ENCODE measurements at places on chromosomes 16 and 17.

DNA sequence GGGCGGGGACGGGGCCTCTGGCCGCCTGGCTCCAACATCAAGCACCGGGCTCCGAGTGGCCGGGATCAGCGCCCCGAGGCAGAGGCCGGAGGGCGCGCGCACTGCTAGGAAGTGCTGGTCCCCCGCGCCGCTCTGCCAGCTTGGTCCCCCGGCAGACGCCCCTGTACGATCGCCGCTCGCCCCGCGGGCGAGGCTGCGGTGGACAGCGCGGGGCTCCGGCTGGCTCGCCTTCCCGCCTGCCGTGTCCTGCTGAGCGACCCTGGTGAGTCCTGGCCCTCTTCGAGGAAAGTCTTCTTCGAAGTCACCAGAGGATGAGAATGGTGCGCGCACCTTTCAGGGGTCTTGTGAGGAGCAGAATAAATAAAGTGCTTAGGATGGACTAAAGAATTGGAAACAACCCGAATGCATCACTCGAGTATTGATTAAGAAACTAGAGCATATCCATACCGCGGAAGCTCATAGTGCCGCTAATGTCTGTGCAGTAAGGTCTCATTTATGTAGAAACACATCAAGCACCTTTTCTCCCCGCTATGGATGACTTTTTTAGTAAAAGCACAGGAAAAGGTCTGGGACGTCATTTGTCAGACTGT, 392 bp downstream of the ZNF213 start:
- no peak for DNase-seq

GRCh38 chr17:15740570-15741120, 8.6 kb downstream of the TBC1D26 start:
- DNase-seq = no peak

DNA sequence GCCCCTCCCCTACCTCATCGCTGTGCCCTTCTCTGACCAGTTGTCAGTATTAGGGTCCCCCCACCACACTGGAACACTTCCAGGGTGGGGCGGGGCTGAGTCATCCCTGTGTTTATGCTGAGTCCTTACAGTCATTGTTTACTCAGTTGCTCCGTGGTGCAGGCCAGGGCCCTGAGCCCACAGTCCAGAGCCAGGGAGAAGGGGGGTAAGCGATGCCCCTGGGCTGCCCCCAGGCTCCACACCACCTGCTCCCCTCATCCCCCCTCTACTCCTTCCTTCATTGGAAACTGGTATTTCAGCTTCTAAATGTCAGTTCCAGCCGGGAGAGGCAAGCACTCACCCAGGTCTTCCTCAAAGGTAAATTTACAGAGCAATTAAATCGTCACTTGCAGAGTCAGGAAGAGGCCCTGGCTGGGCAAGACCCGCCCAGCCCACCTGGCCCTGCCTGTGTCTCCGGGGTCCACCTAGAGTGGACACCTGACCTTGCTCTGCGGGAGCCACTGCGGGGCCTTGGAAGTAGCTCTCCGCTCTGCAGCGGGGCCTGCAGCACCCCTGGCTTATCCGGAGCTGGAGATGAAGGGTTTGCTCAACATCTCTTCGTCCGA, 4.8 kb downstream of the ATP2A3 start:
- DNase-seq = peak; percentile 62

- peak; percentile 97 for DNase-seq
These were observed at the start of gene XYLT2 for GRCh38 chr17:50345432-50346312. TSS of gene XYLT2 (plus strand) at chr17:50346126. CDS start at chr17:50346141, 15 bp downstream.

- DNase-seq = peak; percentile 43
These were observed 141.4 kb downstream of the TMEM132E start for GRCh38 chr17:34720760-34721159.

DNA sequence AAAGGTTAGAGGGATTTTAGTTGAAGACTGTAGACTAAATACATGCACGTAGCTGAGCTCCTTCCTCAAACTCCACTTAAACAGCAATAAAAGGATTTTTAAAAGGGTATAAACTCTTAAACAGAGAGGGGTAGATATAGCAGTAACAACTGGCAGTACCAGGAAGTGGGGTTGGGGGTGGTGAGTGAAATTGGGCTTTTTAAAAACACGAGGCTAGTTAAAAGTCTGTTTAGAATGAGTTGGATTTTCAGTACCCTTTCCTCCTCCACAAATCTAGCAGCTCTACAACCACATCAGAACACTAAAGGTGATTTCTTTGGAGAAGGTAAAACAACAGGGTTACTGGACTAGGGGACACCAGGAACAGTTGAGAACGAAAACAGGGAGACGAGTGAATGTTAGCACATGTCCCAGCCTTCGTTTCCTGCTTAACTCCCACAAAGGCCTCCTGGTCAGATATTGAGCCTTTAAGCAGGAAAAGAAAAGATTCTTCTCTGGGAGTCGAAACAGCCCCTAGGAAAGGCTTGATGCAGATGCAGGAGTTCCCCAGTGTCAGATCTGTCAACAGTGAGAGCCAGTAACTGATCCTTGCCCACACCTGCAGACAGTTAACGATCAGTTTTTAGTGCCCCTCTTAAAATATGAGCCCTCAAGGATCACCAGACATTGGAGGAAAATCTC, 13.8 kb downstream of the NETO2 start:
- no peak for DNase-seq

- DNase-seq = no peak
These were observed 46.5 kb downstream of the SRCIN1 start for GRCh38 chr17:38559051-38559879.

All from H54 (cell line).